ENCODE measurements at places on chromosomes 1 and 21.

DNA sequence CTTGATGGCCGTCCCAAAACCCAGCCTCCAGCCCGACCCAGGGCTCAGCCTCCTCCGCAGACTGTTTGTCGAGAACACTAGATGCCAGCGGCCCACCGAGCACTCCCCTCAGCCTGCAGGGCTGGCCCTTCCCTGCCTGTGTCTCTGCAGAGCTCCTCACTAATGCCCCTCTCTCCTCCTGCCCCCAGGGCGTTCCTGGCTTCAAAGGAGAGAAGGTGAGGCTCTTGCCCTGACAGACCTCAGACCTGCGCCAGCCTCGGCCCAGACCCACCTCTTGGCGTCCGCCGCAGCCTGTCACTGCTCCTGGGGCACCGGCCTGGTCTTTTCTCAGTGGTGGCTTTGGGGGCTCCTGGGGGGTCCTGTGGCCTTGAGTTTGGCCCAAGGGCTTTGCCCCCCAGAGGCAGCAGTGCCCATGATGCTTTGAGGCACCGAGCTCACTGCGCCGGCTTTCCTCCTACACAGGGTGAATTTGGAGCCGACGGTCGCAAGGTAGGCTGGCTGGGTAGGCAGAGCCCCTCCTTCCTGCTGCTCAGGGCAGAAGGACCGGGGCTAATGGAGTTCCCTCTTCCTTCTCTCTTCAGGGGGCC is 18.4 kb downstream of the COL6A2 start:
- DNase-seq = no peak

DNA sequence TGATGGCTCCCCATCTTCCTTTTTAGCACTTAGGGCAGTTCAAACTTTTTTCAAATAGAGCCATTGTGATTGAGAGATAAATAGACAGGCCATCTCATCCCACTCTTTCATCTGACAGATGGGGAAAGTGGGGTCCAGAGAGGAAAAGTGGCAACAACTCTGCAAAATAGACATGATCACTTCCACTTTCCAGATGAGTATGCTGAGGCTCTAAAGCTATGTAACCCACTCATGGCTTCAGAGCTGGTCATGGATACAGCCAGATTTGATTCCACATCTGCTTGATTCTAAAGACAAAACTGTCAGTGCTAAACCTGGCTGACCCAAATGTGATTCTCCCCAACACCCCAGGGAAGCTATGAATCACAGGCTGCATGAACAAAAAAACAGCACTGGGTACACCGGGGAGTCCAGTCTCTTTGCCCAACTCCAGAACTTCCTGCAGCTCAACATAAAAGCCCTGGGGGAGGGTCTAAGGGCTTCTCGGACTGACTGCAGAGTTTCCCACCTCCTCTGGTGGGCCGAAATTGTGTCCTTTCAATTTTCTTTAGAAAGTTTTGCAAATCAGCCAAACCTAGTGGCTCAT is 59.3 kb downstream of the PLPP3 start:
- DNase-seq = no peak

- no peak for DNase-seq
Measured at GRCh38 chr21:31180256-31181081, 142.2 kb upstream of the KRTAP19-8 start.

- DNase-seq = no peak
Measured at GRCh38 chr1:79293611-79294010, 287.1 kb upstream of the ADGRL4 start.

DNA sequence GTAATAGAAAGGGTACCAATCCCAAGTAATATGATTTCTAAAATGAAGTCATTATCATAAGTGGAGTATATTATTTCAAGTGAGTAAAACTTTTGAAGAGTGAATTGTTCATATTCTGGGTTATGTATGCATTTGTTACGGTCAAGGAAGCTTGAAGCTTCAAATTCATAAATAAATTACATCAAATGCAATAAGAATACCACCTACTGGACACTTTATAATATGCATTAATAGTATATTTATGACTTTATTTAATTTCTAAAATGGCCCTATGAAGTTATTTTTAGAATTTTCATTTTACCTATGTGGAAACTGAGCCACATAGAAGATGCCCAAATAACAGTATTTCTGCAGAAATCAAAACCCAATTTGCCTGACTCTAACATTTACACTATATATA is 260.6 kb downstream of the SMYD3 start:
- no peak for DNase-seq

GRCh38 chr1:172117800-172118199 is 276.5 kb downstream of the DNM3 start:
- DNase-seq = no peak

- no peak for DNase-seq
Measured at GRCh38 chr1:160800142-160800541, 4.2 kb downstream of the LY9 start.

- DNase-seq = no peak
Measured at GRCh38 chr1:14339288-14339687, 259.2 kb upstream of the KAZN start.

Data from anterior cingulate cortex (tissue), 58 donors.